Kidney (tissue), 22 donors: ENCODE measurements at places on chromosomes 1 and 21. TPM values are rescaled to one million over a fixed set of nuclear protein-coding genes. Genes with fewer than 3 reads are reported as not detected.

The FLG2 gene
- not detected for total RNA-seq

The RNF186 gene
- 2.7 TPM for total RNA-seq

The HSD17B7 gene
- total RNA-seq, result 10.8 TPM

The TBX19 gene
- total RNA-seq, result 2.0 TPM

The MX2 gene
- total RNA-seq, result 11.7 TPM

The HUNK gene
- total RNA-seq, result 17.2 TPM

The CNKSR1 gene
- 19.7 TPM for total RNA-seq

The LCE1F gene
- total RNA-seq, result not detected

- DNase-seq, result no peak
Measured at GRCh38 chr1:198300451-198300850, 143.7 kb downstream of the NEK7 start.

DNA sequence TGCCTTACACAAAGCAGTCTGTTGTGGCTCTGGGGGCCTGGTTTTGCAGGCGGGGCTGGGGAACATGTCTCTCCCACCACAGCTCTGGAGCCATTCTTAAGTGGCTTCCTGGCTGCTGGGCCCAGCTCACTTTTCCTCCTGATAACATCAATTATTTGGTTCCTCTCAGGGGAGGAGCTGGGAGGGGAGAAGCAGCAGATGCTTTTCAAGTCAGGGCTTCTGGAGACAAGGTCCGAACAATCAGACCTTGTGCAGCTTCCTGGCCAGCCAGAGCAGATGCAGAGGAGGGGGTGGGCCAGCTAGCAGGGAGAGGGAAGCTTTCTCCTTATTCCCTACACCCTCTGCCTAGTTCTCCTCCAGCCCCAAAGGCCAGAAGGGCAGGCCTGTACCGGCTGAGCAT, 3.7 kb upstream of the PAQR6 start:
- no peak for DNase-seq

GRCh38 chr1:64755361-64755760, 10.5 kb downstream of the RAVER2 start:
- DNase-seq, result no peak

DNA sequence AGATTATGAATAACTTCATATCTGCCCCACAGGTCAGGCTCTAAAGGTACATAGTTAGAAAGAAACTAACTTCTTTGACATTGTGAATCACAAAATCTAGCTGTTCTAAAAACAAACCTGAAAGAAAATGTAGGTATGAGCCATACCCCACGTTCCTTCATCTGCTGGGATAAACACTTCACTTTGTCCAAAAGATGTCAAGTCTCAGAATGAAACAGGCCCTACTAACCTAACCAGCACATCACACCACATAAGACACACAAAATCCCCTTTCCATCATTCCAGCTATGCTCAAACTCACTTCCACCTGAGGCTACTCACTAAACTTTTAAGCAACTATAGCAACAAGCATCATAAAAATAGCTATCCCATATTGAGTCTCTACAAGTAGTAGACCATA, 65.2 kb upstream of the GJA5 start:
- no peak for DNase-seq

- no peak for DNase-seq
Measured at GRCh38 chr1:235073968-235074522, 54.6 kb downstream of the TOMM20 start.

DNA sequence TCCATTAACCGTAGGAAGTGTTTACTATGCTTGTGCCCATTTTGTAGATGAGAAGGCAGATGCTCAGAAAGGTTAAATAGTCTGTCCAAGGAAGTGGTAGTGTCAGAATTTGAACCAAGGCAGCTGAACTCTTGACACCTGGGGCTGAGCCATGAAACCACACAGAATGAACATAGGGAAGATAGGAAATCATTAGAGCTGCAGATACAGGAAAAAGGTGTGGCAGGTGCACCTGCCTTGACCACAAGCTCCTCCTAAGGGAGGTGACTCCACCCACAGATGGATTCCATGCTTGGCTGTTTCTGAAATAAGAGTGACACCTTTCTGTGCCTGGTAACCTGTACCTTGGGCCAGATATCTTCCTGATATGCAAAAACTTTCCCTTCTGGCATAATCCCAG, 69.9 kb upstream of the IGSF21 start:
- DNase-seq, result no peak

- DNase-seq, result no peak
Measured at GRCh38 chr1:61119085-61119484, 36.7 kb downstream of the NFIA start.

DNA sequence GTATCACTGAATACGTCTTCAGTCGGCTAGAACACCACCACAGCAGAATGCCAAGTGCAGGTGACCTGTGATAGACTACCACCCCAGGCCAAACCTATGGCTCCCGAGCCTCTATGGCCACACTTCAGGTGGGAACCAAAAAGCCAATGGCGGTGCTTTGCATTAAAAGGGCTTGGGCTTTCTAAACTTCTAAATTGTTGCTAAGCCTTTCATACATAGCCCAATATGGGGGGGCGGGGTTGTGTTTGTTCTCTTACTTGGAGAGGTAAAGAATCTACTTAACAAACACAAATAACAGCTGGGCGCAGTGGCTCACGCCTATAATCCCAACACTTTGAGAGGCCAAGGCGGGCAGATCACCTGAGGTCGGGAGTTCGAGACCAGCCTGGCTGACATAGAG, 19.7 kb downstream of the USP48 start:
- DNase-seq, result no peak

DNA sequence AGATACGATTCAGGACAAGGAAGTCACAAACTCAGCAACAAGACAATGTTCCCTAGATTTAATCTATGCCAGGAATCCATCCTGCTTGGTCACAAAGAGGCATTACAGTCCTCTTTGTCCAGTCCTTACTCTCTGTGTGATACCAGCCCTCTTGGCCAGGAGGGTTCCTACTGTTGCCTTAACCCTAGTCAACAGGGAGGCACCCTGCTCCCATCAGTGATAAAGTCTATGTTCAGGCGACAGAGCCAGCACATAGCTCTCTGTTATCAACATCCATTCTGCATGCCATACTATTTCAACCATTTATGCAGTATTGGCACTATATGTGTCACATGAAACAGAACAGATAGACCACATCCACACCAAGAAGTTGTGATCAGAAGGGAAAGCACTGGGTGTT, 4.4 kb upstream of the NPL start:
- DNase-seq, result no peak

GRCh38 chr1:118151312-118151937, 33.6 kb downstream of the SPAG17 start:
- DNase-seq, result peak; percentile 69

DNA sequence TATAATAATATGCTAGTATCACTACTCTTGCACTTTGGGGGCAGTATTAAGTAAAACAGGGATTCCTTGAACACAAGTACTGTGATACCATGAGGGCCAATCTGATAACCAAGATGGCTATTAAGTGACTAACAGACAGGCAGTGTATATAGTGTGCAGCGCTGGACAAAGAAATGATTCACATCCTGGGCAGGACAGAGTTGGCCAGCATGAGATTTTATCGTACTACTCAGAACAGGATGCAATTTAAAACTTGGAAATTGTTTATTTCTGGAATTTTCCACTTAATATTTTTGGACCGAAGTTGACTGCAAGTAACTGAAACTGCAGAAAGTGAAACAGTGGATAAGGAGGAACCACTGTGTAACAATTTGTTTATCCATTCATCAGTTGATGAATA, 74.6 kb downstream of the DNTTIP2 start:
- DNase-seq, result no peak

DNA sequence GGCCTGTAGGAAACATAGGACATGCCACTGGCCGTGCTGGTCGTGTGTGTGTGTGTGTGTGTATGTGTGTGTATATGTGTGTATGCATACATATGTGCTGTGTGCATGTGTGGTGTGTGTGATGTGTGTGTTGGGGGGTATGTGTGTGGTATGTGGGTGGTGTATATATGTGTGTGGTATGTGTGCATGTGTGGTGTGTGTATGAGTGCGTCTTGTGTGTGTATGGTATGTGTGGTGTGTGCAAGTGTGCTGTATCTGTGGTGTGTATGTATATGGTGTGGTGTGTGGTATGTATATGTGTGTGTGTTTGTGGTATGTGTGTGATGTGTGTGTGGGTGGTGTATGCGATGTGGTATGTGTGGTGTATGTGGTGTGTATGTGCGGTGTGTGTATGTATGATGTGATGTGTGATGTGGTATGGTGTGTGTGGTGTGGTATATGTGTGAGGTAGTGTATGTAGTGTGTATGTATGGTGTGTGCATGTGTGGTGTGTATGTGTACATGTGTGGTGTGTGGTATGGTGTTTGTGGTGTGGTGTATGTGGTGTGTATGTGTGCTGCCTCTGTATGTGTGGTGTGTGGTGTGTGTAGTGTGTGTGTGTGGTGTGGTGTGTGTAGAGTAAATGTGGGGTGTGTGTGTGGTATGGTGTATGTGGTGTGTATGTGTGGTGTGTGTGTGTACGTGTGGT, 120.8 kb upstream of the CACHD1 start:
- DNase-seq, result no peak

GRCh38 chr1:213123536-213123935, 72.5 kb downstream of the RPS6KC1 start:
- no peak for DNase-seq

DNA sequence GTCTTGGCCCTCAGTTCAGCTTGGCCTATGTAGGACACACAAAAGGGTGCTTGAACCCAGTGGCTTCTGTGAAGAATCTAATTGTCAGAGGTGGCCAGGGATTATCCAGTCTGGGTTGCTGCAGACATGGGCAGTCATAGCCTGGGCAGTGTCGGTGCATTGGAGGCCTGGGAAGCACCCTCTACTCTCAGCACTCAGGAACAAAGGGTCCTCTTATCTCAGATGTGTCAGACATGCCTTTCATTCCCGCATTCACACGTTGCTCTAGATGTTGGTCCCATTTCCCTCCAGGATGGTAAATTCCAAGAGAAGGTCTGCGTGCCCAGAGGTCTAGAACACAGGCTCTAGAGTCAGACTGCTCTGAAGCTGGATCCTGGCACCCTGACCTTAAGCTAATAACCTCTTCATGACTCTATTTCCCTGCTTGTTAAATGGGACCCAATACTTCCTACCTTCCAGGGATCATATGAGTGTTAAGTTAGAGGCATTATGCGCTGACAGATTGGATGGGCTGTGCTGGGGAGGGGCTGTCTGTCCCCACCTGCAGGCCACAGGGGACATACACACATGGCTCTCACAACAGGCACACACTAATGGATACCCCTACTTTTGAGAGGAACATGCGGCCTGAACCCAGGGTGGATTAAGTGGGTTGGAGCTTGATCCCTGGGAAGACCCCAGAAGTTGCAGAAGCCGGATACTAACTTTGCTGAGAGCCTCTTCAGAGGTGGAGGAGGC, 16.5 kb upstream of the EDN2 start:
- DNase-seq, result no peak

DNA sequence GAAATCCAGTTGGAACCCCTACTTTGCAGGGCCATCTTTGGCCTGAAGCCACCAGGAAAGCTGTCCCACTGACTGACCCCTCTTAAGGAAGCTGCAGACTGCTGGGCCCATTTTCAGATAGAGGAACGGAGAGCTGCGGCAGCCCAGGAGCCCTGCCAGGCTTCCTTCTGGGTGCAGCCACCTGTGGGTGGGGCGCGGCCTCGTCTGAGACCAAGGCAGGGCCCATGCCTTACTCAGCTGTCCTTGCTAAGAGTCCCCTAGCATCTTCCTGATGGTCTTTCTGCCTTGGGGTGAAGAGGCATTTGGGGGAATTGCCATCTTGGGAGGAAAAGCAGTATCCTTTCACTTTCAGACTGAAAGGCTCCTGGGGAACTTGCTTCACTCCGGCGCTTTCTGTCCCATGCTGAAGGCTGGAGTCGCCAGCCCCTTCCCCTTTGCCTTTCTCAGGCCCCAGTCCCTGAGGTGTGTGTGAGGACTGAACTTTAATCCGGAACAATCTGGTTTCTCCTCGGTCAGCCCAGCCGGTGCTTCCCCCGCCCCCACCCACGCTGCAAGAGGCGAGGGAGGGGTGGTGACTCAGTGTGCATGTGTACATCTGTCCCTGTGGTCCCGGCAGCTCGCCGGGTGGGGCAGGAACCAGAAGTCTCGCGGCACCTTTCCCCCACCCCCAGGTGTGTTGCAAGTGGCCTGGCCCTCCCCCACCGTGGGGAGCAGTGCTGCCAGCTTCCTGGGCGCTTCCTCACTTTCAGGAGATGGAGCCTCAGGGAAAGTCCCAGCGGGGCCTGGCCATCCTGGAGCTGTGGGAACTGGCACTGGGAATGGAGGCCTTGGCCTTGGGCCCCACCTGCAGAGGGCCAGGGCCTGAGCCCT, 5.1 kb downstream of the ZC3H12A start:
- DNase-seq, result peak; percentile 64

- DNase-seq, result no peak
Measured at GRCh38 chr1:66834926-66835325, 33.9 kb upstream of the INSL5 start.

- DNase-seq, result no peak
Measured at GRCh38 chr1:240426051-240426450, 185.9 kb downstream of the GREM2 start.

GRCh38 chr1:196723325-196724185, 51.1 kb upstream of the CFHR3 start:
- peak; percentile 58 for DNase-seq
